Natural killer cell (primary cell): ENCODE measurements at places on chromosomes 1 and 21.
A peak's percentile ranks its signal among the peaks of the same experiment; 100 is the strongest.

GRCh38 chr1:156400191-156400935 lies 31.4 kb downstream of the RHBG start:
- DNase-seq, result no peak
- no peaks in the 10 kb centered on the region for H3K27me3 ChIP-seq
- no peaks in the 10 kb centered on the region for H3K4me1 ChIP-seq
- no peak overlapping the region for H3K27ac ChIP-seq

DNA sequence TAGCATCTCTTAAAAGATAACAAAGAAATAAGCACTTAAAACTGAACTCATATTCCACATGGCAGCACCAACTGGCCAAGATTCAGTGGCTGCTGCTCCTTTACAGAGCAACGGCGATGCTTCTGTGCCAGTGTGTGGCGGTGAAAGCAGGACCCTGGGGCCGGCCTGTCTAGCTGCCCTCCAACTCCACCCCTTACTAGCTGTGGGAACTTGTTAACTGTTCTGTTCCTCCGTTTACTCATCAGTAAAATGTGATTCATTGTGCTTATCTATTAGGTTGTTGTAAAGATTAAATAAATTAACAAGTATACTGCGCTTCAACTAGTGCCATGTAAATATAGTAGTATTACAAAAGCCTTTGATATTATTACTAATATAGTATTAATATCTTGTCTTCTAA lies 133.2 kb downstream of the GDAP2 start:
- no peak overlapping the region for H3K27ac ChIP-seq
- no peaks in the 10 kb centered on the region for H3K4me1 ChIP-seq
- DNase-seq, result no peak
- no peak overlapping the region for H3K4me3 ChIP-seq
- H3K36me3 ChIP-seq, result no peaks in the 10 kb centered on the region
- H3K27me3 ChIP-seq, result no peaks in the 10 kb centered on the region

- H3K4me1 ChIP-seq, result no peaks in the 10 kb centered on the region
- peaks cover 1% of the 10 kb centered on the region for H3K27me3 ChIP-seq
- no peak for DNase-seq
- H3K4me3 ChIP-seq, result no peak overlapping the region
- H3K27ac ChIP-seq, result no peak overlapping the region
- H3K36me3 ChIP-seq, result no peaks in the 10 kb centered on the region
These were observed 6.5 kb upstream of the ALX3 start for GRCh38 chr1:110076789-110077500.

- H3K27ac ChIP-seq, result no peak within 1 kb of the TSS
- H3K27me3 ChIP-seq, result peaks cover 32% of the 10 kb centered on the region
- peak; percentile 35 for DNase-seq
These were observed at the start of gene PGBD5 for GRCh38 chr1:230426246-230427093. TSS of gene PGBD5 (minus strand) at chr1:230426332. CDS start at chr1:230425928, 404 bp downstream.

- no peaks in the 10 kb centered on the region for H3K4me1 ChIP-seq
- H3K36me3 ChIP-seq, result no peaks in the 10 kb centered on the region
- H3K27me3 ChIP-seq, result peaks cover 18% of the 10 kb centered on the region
- H3K27ac ChIP-seq, result no peak overlapping the region
- no peak overlapping the region for H3K4me3 ChIP-seq
These were observed 753 bp downstream of the KCNJ6 start for GRCh38 chr21:37915497-37915911.

DNA sequence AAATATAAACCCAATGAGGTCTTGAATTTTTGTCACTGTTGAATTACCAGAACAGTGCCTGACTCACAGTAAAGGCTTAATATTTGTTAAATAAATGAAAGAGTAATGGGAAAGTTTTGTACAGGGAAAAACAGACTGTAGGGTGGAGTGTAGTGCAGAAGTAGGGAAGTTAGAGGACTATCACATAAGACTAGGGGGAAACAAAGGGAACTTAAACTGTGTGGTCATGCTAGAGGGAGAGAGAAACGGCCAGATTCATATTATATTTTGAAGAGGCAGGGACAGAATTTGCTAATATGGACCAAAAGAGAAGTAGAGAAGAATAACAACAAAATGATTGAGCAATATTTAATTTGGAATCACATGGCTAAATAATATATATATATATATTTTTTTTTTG lies 14.8 kb downstream of the CTSK start:
- no peak for DNase-seq
- H3K27ac ChIP-seq, result no peak overlapping the region
- no peak overlapping the region for H3K4me3 ChIP-seq
- H3K27me3 ChIP-seq, result no peaks in the 10 kb centered on the region
- peaks cover 6% of the 10 kb centered on the region for H3K4me1 ChIP-seq

DNA sequence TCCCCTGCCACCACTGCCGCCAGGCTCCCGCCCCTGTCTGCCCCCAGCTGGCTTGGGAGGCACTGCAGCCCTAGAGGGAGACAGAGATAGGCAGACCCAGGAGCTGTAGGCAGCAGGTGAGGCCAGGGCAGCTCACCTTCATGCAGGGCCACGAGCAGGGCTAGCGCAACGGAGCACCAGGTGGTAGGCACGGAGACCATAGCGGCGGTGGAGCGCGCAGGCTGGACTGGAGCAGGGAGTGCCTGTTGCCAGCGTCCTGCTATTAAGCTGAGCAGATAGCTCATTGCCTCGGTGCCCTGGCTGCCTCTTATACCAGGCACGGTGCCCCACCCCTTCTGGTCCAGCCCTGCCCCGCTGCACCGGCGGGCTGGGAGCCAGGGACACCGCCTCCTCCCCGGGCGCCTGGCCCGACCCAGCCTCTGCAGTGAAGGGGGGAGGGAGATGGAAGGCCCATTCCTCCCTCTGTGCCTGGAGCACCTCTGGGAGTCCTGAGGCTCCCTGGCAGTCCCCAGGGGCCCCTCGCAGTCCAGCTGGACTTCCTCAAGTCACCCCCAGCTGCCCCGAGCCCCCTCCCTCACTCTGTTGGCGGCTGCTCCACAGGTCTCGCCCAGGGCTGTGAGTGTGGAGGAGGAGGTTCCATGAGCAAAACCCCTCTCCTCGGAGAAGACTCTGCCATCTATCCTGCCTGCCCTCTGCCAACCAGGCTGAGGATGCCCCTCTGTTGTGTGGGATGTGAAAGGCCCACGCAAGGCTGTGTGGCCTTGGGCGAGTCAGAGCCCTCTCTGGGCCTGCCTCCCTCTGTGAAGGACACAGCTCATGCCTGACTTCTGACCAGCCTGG lies at the start of gene EDN2:
Gene EDN2, minus strand, starts transcription at position 282 of the 840 bp plus-strand sequence. Its CDS starts 82 bp downstream, at position 200.
- H3K36me3 ChIP-seq, result no peaks in the 10 kb centered on the region
- no peak for DNase-seq
- H3K4me1 ChIP-seq, result no peaks in the 10 kb centered on the region
- no peak within 1 kb of the TSS for H3K4me3 ChIP-seq
- no peak within 1 kb of the TSS for H3K27ac ChIP-seq

DNA sequence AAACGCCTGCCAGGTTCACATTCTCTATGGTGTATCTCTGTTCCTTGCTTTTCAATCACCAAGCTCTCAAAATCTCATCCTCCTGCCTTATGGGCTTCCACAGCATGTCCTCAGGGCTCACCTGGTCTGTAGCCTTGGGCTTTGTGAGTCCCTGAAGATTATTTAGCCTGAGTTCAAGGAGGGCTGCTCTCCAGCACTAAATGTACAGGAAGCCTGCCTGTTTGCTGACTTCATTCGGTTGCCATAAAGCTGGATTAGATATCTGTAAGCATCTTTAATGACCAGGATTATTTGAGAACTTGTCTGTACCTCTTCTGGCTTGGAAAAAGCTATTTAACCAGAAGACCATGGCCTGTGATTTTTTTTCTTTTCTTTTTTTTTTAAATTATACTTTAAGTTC lies 6.9 kb upstream of the REG4 start:
- H3K36me3 ChIP-seq, result no peaks in the 10 kb centered on the region
- H3K4me3 ChIP-seq, result no peak overlapping the region
- peaks cover 6% of the 10 kb centered on the region for H3K27me3 ChIP-seq

DNA sequence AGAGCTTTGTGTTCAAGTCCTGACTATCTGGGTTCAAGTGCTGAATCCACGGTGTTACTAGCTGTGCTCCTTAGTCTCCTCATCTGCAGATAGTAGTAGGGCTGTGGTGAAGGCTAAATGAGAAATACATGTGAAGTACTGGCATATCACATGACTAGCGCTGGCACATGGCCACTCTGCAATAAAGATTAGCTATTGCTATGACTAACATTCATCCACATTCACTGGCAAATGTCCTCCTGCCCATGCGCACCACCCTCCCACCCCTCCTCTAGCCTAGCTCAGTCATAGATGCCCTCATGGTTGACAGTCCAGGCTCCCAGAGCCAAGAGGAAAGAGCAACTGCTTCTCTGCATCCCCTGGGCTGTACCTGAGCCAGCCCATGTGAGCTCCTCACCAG lies 8.5 kb upstream of the COL8A2 start:
- peaks cover 25% of the 10 kb centered on the region for H3K36me3 ChIP-seq
- no peaks in the 10 kb centered on the region for H3K27me3 ChIP-seq
- H3K4me1 ChIP-seq, result no peaks in the 10 kb centered on the region
- no peak for DNase-seq
- no peak overlapping the region for H3K4me3 ChIP-seq
- no peak overlapping the region for H3K27ac ChIP-seq

DNA sequence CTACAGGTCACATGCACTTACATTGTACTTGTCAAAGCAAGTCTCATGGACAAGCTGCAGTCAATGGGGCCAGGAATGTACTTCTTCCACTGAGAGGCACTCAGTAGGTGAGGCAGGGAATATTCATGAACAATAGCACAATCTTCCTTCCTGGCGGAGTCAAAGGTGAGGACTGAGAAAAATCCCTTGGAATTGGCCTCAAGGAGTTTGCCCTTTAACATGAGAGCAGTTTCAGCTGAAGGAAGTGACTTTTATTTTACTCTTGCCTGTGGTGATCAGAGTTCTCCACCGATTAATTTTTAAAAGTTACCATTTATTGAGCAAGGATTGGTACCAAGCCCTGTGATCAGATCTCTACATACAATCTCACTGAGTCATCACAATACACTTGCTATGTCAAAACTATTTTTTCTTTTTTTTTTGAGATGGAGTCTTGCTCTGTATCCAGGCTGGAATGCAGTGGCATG lies 11.2 kb upstream of the AK2 start:
- H3K27ac ChIP-seq, result no peak overlapping the region
- H3K36me3 ChIP-seq, result no peaks in the 10 kb centered on the region
- no peaks in the 10 kb centered on the region for H3K27me3 ChIP-seq
- DNase-seq, result no peak

- H3K27me3 ChIP-seq, result no peaks in the 10 kb centered on the region
- H3K4me3 ChIP-seq, result no peak overlapping the region
- no peaks in the 10 kb centered on the region for H3K4me1 ChIP-seq
- no peak for DNase-seq
These were observed 26.7 kb downstream of the ATG4C start for GRCh38 chr1:62810420-62811274.

- no peak overlapping the region for H3K4me3 ChIP-seq
- H3K27me3 ChIP-seq, result no peaks in the 10 kb centered on the region
- no peaks in the 10 kb centered on the region for H3K36me3 ChIP-seq
- DNase-seq, result no peak
- no peaks in the 10 kb centered on the region for H3K4me1 ChIP-seq
These were observed 14.8 kb upstream of the AK5 start for GRCh38 chr1:77267035-77267434.

DNA sequence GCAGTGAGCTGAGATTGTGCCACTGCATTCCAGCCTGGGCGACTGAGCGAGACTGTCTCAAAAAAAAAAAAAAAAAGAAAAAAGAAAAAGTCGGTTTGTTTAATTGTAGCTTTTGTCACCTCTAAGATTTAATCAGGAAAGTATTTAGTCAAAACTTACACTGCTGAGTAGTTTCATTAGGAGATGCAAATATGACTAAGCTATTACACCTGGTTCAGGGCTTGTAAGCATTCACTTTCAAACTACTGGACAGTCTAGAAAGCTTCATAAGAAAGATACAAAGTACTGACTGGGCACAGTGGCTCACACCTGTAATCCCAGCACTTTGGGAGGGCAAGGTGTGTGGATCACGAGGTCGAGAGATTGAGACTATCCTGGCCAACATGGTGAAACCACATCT lies 75.9 kb upstream of the CACYBP start:
- DNase-seq, result no peak
- no peaks in the 10 kb centered on the region for H3K36me3 ChIP-seq
- no peaks in the 10 kb centered on the region for H3K4me1 ChIP-seq
- no peak overlapping the region for H3K27ac ChIP-seq
- no peak overlapping the region for H3K4me3 ChIP-seq

DNA sequence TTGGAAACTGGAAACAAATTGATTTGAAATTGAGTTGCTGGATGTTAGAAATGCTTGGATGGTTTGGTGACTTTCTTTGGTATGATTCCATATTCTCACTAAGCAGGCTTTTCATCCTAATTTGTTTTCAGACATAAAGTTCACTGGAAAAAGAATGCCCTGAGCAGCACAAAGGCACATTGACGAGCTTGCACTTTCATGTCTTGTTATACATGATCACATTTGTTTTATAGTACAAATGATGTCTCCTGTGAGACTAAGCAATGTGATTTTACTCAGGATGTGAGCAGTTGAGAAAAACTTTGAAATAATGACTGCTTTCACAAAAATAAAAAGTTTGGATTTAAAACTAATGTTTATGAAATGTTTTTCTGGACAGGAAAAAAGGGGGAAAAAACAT lies 63.6 kb downstream of the KCNT2 start:
- no peak overlapping the region for H3K27ac ChIP-seq
- no peak overlapping the region for H3K4me3 ChIP-seq
- H3K36me3 ChIP-seq, result no peaks in the 10 kb centered on the region
- H3K27me3 ChIP-seq, result no peaks in the 10 kb centered on the region

DNA sequence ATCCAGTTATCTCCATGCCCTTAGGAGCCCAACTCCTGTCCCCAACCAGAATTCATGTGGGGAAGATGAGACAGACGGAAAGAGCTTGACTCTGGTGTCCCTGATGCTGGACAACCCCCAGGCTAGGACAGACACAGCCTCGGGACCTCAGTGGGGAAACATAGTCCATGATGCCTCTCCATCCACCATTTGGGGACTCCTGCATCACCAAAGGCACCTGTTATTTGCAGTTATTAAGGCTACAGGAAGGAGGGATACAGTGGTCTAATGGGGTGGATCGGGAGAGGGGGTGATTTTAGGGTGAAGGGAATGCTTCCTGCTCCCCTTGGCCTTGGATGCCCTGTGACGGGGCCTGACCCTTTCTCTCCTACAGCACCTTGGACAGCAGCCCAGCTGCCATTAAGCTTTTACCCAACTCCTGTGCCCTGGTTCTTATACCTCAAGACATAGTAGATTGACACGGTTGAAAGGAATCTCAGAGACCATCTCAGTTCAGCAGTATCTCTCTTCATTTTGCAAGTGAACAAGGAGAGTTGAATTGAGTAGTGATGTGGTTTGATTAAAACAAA lies 111.6 kb downstream of the MATN1 start:
- no peak overlapping the region for H3K27ac ChIP-seq
- no peaks in the 10 kb centered on the region for H3K27me3 ChIP-seq
- no peak for DNase-seq
- H3K36me3 ChIP-seq, result no peaks in the 10 kb centered on the region
- no peak overlapping the region for H3K4me3 ChIP-seq
- H3K4me1 ChIP-seq, result no peaks in the 10 kb centered on the region

GRCh38 chr1:247494767-247495166 lies 36.9 kb upstream of the OR2B11 start:
- DNase-seq, result no peak
- no peaks in the 10 kb centered on the region for H3K36me3 ChIP-seq
- no peak overlapping the region for H3K4me3 ChIP-seq
- no peaks in the 10 kb centered on the region for H3K4me1 ChIP-seq
- no peaks in the 10 kb centered on the region for H3K27me3 ChIP-seq
